ENCODE measurements at places on chromosomes 7 and 10. TPM values are rescaled to one million over a fixed set of nuclear protein-coding genes. Genes with fewer than 3 reads are reported as not detected.

GRID2IP gene
- 0.37 TPM for polyA plus RNA-seq

ASIC3 gene
- polyA plus RNA-seq: 2.8 TPM

CELF2 gene
- 3.5 TPM for polyA plus RNA-seq

C7orf33 gene
- polyA plus RNA-seq: not detected

OPALIN gene
- not detected for polyA plus RNA-seq

ADRB1 gene
- 1.8 TPM for polyA plus RNA-seq

ALOX5 gene
- polyA plus RNA-seq: 23.4 TPM

SFTPA2 gene
- polyA plus RNA-seq: not detected

UCMA gene
- not detected for polyA plus RNA-seq

CCL26 gene
- polyA plus RNA-seq: 10.6 TPM

ITGA8 gene
- polyA plus RNA-seq: 2.6 TPM

FAM25C gene
- not detected for polyA plus RNA-seq

ZNF727 gene
- polyA plus RNA-seq: 0.70 TPM

KEL gene
- polyA plus RNA-seq: 0.09 TPM

UPK3BL2 gene
- 9.8 TPM for polyA plus RNA-seq

Data from adipose tissue (tissue), 3 donors.